ENCODE measurements at places on chromosomes 4 and X.

- DNase-seq: no peak
Measured at GRCh38 chrX:73963682-73964081, 340.3 kb upstream of the ZCCHC13 start.

GRCh38 chrX:39158801-39159657, 357.8 kb downstream of the MID1IP1 start:
- no peak for DNase-seq

GRCh38 chrX:73401591-73402266, 45.1 kb upstream of the CDX4 start:
- DNase-seq: no peak

GRCh38 chr4:122652379-122652778, 31.5 kb upstream of the IL21 start:
- DNase-seq: no peak

DNA sequence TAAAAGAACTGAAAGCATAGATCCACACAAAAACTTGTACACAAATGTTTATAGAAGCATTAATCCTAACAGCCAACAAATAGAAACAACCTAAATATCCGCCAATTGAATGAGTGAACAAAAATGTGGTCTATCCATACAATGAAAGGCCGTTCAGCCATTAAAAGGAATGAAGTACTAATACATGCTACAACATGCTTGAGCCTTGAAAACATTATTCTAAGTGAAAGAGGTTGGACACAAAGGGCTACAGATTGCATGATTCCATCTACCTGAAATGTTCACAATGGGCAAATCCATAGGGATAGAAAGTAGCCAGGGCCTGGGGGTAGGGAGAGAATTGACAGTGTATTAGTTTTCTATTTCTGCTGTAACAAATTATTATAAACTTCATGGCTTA, 169.2 kb downstream of the SPCS3 start:
- no peak for DNase-seq

All from lower leg skin (tissue), 4 donors.